Cerebellar nuclear complex (tissue), 1 donor: ENCODE measurements at places on chromosomes 6 and 20.

- DNase-seq: no peak
These were observed 98.6 kb upstream of the NEDD9 start for GRCh38 chr6:11331111-11331510.

DNA sequence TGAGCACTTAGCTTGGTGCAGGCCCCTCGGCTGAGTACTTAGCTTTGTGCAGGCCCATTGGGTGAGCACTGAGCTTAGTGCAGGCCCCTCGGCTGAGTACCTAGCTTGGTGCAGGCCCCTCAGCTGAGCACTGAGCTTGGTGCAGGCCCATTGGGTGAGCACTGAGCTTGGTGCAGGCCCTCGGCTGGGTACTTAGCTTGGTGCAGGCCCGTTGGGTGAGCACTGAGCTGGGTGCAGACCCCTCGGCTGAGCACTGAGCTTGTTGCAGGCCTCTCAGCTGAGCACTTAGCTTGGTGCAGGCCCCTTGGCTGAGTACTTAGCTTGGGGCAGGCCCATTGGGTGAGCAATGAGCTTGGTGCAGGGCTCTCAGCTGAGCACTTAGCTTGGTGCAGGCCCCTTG, 387.1 kb downstream of the THBS2 start:
- no peak for DNase-seq

DNA sequence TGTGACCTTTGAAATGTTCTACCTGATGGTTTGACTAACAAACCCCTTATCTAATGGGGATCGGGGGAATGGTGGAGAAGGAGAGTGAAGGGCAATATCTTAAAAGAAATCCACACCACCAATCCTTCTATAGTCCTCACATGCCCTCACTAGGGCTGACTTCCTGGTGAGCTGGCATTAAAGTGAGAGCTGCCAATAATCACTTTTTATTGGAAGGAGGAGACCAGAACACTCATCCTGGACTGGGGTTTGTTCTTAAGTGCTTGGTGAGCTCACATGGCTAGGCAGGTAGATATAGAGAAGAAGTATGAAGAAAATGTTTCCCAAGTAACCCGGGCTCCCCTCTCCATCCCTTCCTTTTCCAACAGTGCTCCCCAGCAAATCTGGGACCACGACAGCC, 49.8 kb downstream of the SCGN start:
- DNase-seq: no peak

DNA sequence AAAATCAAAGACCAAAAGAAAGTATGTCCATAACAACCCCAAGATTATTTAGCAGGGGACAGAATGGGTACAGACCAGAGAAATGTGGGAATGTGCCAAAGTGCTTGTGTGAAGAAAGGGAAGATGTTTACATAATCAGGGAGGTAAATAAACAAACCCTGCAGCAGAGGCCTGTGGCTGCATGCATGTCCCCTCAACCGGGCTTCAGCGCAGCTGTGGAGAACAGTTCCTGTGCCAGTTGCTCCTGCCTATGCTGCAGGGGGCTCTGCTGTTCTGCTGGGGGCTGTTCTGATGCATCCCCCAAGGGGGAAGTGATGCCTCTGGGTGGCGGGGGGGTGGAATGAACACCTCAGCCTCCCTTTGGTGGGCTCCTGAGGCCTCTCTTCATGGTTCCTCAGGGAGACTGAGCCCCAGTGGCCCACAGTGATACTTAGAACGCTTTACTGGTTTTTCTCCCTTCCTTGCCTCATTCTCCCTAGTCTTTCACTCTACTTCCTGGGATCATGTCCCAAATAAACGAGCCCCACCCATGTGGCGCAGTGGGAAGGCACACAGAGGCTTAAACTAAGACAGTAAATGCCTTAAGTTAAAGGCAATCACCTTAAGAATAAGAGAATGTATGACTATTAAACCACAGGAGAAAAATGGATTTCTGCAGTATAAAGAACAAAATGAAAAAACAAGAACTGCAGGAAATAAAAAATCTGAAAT, 23.0 kb downstream of the RAB23 start:
- DNase-seq: no peak

GRCh38 chr6:163489584-163489983, 75.1 kb downstream of the QKI start:
- DNase-seq: no peak

DNA sequence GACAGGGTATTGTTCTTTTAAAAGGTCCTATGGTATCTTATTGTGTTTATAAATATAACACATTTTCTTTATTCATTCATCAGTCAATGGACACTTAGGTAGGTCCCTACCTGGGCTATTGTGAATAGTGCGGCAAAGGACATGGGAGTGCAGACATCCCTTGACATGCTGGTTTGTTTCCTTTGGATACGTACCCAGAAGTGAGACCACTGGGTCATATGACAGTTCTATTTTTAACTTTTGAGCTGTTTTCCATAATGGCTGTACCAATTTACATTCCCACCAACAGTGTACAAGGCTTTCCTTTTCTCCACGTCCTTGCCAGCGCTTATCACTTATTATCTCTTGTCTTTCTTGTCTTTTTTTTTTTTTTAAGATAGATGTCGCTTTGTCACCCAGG, 627.5 kb downstream of the PRKN start:
- no peak for DNase-seq

- no peak for DNase-seq
These were observed 430.8 kb upstream of the RUNX2 start for GRCh38 chr6:44897316-44897715.

- DNase-seq: no peak
These were observed 345.2 kb upstream of the RSPO3 start for GRCh38 chr6:126773112-126773805.

GRCh38 chr6:11700118-11700718, 78.4 kb downstream of the ADTRP start:
- no peak for DNase-seq

- no peak for DNase-seq
These were observed 1.4 kb upstream of the SLC13A3 start for GRCh38 chr20:46652699-46653098.

DNA sequence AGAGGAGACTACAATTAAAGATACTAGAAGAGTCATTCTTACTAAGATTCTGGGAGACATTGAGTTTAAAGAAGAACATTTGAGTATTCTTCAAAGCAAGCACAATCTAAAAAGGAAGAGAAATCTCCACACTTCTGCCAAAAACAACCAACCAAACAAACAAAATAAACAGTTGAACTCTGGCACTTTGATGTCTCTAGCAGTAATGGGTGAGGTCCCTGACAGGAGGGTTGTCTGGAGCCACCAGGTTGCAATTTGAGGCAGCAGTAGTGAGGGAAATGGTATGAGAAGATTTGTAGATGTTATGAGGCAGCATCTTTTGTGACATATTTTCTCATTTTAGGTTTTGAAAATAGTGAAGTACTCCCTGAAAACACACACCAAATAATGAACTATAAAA, 108.1 kb downstream of the PHF3 start:
- DNase-seq: no peak
